NCI-H524 (cell line): ENCODE measurements at places on chromosomes 12 and 14.

DNA sequence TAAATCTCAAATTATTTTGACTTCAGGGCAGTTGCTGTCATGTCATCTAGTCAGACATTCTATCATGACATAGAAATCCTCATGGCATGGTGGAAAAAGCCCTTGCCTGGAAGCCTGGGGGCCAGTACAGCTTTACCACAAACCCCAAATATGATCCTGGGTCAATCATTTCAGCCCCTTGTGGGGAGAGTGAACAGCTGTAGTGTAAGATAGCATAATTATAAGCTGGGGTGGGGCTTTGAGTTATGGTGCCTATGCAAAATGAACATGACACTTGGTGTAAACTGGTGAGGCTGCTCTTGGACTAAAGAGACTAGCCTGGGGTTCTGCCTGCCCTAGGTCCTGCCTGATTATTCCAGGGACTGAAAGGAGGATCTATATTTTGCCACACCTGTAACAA is 207.7 kb upstream of the DDHD1 start:
- no peak for DNase-seq

GRCh38 chr12:34405286-34406227 is 383.3 kb downstream of the ALG10 start:
- no peak for DNase-seq

GRCh38 chr14:22559041-22559440 is 30.0 kb downstream of the DAD1 start:
- DNase-seq = no peak

DNA sequence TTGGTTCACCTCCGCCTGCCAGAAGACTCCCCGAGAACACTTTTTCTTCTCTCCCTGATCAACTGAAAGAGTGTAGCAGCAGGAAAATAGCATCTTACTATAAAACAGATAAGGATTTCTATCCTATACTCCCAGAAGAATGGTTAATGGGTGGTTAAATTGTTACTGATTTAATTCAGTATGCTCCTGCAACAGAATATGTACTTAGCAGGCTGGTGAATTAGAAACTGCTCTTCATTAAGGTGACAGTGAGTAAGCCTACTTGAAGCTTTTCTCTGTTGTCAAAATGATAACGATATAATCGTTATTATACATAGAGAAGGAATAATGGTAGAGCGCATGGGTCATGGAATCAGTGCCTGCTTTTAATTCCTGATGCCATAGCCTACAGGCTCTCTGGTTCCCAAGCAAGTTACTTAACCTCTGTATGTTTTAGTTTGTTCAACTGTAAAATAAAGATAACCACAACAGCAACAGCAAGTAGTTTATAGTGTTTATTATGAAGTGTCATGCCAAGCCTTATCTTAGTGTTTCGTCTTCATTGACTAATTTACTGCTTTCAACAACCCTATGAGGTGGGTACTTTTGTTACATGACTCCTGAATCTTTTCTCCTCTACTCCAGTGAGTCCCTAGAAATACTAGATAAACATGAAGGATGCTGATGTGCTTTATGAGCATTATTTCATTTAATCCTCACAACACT is 392.6 kb downstream of the CCDC91 start:
- no peak for DNase-seq

DNA sequence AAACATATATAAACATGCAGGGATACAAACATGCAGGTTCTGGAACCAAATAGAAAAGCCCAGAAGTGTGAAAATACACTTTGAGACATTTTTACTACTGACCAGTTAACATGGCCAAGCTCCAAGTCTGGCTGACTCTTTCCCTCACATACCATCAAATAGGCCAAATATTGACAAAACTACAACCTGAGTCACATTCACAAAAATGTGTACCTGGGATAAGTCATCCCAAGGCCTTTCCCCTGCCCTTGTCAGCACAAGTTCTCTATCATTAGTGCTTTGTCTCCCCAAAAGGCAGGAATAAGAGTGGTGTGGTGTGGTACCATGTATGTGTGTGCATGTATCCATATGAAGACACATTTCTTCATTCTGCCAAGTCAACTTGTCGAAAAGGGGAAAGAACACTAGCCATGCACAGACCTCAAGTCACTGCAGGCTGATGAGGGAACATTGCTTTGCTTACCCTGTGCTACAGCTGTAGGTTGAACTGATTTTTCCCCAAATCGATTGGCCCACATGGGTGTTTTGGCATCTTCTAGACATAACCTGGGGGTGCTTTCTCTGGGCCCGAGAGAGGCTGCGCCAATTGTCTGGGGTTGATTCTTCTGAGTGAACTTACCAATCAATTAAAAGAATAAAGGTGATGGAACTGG is 14.9 kb downstream of the HOXC4 start:
- no peak for DNase-seq

DNA sequence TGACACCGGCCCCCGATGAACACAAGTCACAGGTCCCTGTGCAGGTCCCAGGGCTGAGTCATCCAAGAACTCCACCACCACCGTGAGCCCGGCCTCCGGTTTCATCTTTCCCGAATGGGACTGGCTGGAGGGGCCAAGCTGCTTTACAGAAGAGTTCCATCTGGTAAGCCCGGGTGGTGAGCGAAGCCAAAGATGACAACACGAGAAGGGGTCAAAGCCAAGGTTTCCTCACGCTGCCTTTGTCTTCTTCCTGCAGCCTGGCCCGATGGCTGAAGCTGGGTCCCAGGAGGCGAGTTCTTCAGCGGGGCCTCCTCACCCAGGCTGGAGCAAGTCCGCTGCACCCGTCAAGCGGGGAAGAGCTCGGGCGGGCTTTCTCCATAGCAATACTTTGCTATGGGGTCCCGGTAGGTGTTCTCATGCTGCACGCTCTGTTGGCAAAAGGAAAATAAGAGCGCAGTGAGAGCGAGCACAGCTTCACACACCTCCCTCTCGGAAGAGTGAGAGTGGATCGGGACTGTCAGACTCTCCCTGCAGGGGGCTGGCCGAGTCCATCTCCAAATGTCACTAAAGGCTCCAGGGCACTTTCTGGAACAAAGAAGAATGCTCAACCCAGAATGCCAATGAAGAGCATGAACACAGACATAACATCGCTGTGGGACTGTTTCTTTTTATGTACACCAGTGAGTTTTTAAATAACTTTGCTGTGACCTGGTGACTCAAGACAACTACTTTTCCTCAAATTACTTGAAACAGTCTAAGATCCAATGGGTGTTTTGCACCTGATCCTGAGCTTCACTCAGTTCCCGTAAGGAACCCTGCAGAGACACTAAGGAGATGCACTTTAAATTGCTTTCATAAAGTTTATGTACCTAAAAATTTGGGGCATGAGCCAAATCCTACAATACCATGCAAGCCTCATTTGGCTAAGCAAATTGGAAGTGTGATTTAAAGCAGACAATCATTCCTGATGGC is 20.1 kb downstream of the SPRING1 start:
- DNase-seq = no peak

DNA sequence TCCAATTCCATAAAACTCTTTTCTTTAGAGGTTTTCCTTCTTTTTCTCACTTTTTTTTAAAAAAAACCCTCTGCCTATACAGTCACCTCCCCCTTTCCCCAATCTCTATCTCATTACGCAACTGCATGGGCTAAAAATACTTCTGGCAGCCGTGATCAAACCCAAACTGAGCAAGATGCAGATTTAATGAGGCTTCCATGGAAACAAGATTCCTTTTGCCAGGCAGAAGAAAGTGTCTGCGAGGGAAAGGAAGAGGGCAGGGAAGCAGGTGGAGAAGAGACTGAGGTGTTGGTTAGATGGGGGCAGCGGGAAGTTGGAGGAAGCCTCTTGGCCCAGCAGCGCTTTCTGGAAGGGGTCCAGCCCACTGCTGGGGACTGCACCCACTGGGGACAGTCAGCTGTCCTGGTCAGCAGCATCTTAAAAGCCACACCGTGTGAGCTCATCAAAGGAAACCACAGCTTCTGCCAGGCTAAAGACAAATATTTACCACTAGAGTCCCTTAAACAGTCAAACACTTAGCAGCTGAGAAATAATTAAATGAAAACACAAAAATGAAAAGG is 90.4 kb downstream of the SLC8A3 start:
- DNase-seq = no peak

DNA sequence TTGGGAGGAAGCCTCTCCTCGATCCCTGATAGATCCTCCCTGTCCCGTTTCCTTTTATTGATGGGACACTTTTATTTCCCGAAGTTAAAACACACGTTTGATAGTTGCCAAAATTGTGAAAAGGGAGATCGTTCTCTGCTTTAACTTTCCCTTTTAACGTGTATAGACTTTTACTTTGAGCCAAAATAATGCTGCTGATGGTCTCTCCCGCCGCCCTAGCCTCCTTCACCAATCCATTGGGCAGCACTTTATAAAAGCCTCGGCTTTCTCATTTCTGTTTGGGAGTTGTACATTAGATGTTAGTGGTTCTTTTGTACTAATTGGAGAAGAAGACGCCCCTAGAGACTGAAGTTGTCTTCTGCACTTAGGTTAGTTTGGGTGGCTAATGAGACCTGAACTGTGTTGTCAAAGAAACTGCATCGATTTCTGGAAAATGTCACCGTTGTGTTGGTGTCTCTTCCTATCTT is 1.4 kb downstream of the TMTC2 start:
- no peak for DNase-seq

DNA sequence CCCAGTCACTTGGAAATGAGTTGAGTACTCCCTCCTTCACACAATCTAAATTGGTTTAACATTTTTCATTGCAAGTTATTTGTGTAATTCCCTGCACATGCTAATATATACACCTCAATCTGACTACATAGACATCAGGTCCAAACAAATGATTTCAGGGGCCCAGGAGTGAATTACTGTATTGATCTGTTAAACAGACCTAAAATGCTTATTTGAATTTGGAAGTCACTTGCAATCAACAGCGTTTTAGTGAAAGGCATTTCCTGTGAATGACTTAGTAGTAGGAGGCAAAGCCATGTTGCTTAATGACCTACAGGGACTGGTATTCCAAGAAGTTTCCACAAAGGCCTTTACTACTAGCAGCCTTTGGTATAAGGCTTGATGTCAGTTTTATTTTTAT is 22.6 kb upstream of the SLC15A5 start:
- DNase-seq = no peak

GRCh38 chr12:32146074-32146873 is 39.6 kb downstream of the BICD1 start:
- DNase-seq = no peak

- DNase-seq = no peak
Observed at GRCh38 chr14:46306267-46306666, 345.3 kb downstream of the RPL10L start.

DNA sequence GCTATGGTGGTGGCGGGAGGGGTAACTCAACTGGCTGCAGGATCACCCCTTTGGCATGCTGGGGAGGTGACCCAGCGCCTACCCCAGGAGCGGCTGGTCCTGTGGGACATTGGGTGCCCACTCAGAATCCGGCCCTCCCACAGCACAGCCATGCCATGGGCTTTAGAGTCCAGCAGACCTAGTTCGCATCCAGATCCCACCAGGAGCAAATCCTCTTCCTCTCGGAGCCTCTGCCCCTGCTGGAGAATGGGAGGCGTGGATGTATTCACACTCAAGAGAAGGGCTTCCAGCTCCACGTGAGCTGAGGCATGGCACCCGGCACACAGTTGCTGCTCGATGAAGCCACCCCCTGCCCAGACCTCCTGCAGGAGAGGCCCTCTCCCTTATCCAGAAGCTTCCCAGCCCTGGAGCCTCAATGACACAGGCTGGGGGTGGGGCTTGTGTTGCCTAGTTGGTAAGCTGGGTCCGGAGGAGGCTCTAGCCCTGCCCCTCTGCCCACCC is 17.7 kb downstream of the FAM222A start:
- DNase-seq = no peak

GRCh38 chr12:50514526-50515276 is 9.9 kb downstream of the DIP2B start:
- DNase-seq = no peak

- DNase-seq = no peak
Observed at GRCh38 chr12:48811437-48812090, 6.7 kb upstream of the CACNB3 start.

DNA sequence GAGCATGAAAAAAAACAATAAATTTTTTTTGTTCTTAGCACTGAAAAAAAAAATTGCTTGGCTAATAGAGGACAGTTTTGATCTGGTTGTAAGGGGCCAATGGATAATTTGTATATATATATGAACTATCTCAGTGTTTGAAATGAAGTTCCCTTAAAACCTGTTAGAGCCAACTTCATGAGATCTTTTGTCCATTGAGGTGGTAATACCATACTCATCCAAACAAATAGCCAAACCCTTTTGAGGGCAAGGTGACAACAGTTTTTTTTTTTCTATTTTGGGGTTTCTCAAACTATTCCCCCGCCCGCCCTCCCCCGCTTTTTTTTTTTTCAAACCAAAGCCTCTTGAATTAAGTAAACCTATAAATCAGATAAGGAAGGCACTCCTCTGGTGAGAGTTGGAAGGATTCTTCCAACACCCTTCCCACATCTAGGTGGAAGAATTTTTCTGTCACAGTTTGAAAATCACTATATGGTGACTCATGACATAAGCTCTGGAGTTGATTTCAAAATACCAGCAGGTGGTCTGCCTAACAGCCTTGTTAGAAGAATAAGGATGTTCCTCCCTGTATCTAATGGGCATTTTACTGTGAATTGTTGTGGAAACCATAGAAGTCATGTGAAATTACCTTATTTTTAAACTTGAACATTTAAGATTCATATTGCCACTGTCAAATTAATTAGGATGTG is 10.2 kb downstream of the ARHGAP5 start:
- DNase-seq = no peak

DNA sequence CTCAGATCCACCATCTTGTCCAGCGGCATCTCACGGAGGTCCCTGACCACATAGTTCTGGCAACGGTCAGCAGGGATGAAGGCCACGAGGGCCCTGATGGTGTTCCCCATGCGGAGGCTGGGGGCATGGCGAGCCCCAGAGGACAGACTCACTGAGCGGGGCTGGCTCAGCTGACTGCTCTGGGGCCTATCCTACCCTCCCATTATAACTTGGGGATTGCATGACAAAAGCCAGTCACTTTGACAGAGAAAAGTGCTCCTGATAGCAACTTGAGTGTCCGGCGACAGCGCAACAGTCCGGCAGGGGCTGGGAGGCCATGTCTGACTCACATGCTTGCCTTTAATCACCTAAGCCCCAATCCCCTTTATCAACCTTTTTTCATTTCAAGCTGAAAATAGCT is at the start of gene LRRC10:
LRRC10 (minus strand) TSS at position 179 of the 400 bp plus-strand sequence; CDS start at position 110, 69 bp downstream.
- DNase-seq = no peak

DNA sequence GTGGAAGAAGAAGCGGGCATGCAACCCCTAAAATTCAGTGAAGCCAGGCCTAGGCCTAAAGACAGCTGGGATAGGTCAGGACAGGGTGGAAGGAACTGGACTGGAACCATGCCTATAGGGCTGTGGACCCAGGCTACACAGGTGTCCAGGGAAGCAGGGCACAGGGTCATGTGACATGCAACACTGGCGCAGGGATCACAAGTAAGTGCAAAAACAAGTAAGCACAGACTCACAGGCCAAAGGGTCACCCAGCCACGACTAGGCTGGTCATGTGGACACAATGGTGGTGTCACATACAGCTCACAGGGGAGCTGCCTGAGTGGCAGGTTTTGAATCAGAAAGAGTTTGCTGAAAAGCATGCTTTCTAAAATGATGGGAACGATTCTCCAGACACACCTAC is 195.7 kb downstream of the SPTSSA start:
- DNase-seq = no peak

GRCh38 chr12:99529966-99530365 is 117.6 kb upstream of the GARIN6 start:
- DNase-seq = no peak
